Pancreas (tissue), 10 donors: ENCODE measurements at places on chromosomes 4 and X. TPM values are rescaled to one million over a fixed set of nuclear protein-coding genes. Genes with fewer than 3 reads are reported as not detected.
A peak's percentile ranks its signal among the peaks of the same experiment; 100 is the strongest.

GRCh38 chrX:43644124-43644701, 11.9 kb upstream of the MAOA start:
- no peaks in the 10 kb centered on the region for H3K36me3 ChIP-seq

GRCh38 chr4:142809559-142809958, 36.5 kb downstream of the INPP4B start:
- no peaks in the 10 kb centered on the region for H3K36me3 ChIP-seq
- H3K27me3 ChIP-seq: no peaks in the 10 kb centered on the region
- H3K4me1 ChIP-seq: no peaks in the 10 kb centered on the region
- no peak overlapping the region for H3K4me3 ChIP-seq

- no peak overlapping the region for H3K27ac ChIP-seq
- peaks cover 7% of the 10 kb centered on the region for H3K4me1 ChIP-seq
- H3K4me3 ChIP-seq: no peak overlapping the region
- DNase-seq: no peak
Observed at GRCh38 chr4:184479516-184479950, 5.2 kb upstream of the IRF2 start.

- no peaks in the 10 kb centered on the region for H3K4me1 ChIP-seq
- no peak overlapping the region for H3K27ac ChIP-seq
- peak; percentile 17 for DNase-seq
- peaks cover 11% of the 10 kb centered on the region for H3K36me3 ChIP-seq
- H3K4me3 ChIP-seq: no peak overlapping the region
Observed at GRCh38 chrX:302975-303374, 15.6 kb downstream of the GTPBP6 start.

TMPRSS11E gene
- polyA plus RNA-seq: 1.0 TPM
